ENCODE measurements at places on chromosomes 11 and 22. TPM values are rescaled to one million over a fixed set of nuclear protein-coding genes. Genes with fewer than 3 reads are reported as not detected.

The RIMBP3B gene
- 0.08 TPM for total RNA-seq

The OTOG gene
- not detected for total RNA-seq

DNA sequence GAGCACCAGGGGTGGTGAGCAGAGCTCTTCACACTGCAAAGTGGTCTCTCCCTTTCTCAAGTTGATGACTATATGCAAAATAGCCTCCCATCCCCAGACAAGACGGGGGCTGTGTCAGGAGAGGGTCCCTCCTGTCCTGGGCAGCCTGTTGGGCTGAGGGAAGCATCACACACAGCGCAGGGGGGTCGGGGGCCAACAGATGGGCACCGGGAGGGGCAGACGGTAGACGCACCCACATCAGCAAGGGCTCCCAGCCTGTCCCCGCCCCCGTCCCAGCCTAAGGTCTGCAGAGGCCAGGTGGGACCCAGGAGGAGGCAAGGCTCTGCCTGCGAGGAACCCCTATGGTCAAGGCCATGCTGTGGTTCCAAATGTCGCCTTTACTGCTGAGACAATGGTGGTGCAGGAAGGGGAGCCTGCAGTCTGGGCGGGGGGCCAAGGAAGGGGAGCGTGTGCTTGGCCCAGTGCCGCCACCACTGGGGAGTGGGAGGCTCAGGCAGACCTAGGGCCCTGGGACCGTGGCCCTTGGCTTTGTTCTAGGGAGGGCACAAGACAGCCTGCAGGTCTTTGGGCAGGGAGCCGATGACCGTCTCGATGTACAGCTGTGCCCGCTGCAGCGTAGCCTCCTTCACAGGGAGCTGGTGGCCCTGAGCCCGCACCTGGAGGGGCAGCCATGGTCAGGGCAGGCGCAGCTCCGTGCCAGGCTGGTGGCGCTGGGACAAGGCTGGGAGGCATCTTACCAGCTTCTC, 4.3 kb upstream of the PLXNB2 start:
- no peak for DNase-seq

- no peak for DNase-seq
Observed at GRCh38 chr22:40009292-40009774, 14.6 kb downstream of the FAM83F start.

The FAT3 gene
- 0.33 TPM for total RNA-seq

DNA sequence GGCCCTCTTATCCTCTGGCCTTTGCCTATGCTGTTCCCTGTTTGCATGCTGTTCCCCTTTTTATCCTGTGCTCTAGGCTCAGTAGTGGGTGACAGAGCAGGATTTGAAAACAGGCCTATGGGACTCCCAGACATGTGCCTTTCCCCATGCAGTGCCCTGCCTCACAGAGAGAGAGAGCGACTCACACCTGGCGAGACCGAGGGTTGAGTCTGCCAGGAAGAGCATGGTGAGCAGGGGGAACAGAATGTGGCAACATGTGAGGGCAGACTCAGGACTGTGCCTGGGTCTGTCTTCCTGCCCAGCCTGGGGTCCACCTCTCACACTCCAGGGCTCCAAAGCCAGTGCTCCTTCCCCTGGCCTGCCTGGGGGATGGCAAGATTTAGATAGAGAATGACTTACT, 75.0 kb downstream of the NFAM1 start:
- DNase-seq = no peak

DNA sequence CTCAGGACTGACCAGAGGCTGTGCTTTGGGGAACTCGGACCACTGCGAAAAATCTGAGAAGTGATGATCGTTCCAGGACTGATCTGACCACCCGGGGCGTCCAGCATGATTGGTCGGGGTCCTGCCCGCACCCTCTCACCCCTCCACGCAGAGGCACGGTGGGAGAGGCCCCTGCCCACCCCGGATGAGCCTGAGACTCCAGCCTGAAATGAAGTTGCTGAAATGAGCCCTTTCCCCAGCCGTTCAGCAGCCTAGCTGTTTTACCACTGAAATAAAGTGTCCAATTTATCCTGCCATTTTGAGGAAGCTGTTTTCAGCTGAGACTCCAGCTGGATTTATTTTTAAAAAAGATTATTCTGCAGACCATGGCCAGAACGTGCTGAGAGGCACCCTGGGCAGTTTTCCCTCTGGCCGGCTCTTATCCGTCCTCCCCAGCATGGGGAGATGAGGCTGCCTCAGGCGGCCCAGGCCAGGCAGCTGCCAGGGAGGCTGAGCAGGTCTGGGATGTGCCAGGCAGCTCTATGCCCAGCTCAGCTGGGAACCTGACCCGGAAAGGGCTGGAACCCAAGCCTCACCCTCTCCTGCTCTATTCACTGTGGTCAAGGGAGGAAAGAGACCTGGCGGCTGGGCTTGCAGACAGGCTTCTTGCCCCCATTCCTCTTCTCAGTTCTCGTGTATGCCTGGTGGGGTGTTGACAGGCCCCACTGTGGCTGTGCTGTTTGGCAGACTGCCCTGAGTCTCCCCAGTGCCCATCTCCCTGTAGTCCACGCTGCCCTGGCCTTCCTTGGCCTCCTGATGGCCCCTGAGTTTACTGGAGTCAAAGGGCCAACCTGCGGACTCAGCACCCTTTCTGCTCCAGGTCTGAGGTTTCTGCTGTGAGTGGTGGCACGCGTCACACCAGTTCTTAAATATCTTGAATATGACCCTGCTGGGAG, 161.0 kb upstream of the B3GAT1 start:
- DNase-seq = peak; percentile 52
